ENCODE measurements at places on chromosomes 7 and 10. TPM values are rescaled to one million over a fixed set of nuclear protein-coding genes. Genes with fewer than 3 reads are reported as not detected.
A peak's percentile ranks its signal among the peaks of the same experiment; 100 is the strongest.

The DDX21 gene
- polyA plus RNA-seq = 24.1 TPM

The CASD1 gene
- 5.9 TPM for polyA plus RNA-seq

The NXPH1 gene
- polyA plus RNA-seq = not detected

The TACC2 gene
- 14.9 TPM for polyA plus RNA-seq

The CHN2 gene
- polyA plus RNA-seq = 1.4 TPM

The RNF32 gene
- polyA plus RNA-seq = 1.8 TPM

The RPEL1 gene
- polyA plus RNA-seq = not detected

The HABP2 gene
- polyA plus RNA-seq = not detected

The LRRD1 gene
- not detected for polyA plus RNA-seq

The TWIST1 gene
- polyA plus RNA-seq = 17.5 TPM

The RHBDD2 gene
- polyA plus RNA-seq = 61.0 TPM

The ADRB1 gene
- not detected for polyA plus RNA-seq

The PNLIP gene
- not detected for polyA plus RNA-seq

The PPP1R17 gene
- 0.29 TPM for polyA plus RNA-seq

The PLEKHS1 gene
- not detected for polyA plus RNA-seq

The PRKCQ gene
- polyA plus RNA-seq = not detected

DNA sequence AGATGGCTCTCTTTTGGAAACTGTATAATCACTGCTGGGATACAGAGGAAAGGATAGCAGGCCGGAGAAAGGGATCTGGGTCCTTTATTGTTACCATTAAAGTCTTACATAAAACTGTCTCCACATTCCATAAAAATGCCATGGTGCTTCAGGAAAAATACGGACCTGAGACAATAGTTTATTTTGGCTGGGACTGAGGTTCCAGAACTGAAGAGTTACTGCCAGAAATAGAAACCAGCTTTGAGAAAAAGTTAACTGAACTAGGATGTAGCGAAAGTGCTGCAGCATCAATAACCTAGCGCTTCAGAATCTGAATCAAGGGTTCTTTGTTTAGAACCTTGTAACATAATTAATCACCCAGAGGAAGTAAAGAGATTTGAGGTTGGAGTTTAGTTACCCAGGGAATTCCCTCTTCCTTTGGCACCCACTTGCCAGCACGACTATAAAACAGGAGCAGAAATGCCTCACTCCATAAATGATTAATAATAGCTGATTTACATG lies 38.0 kb downstream of the MEOX2 start:
- DNase-seq = no peak

DNA sequence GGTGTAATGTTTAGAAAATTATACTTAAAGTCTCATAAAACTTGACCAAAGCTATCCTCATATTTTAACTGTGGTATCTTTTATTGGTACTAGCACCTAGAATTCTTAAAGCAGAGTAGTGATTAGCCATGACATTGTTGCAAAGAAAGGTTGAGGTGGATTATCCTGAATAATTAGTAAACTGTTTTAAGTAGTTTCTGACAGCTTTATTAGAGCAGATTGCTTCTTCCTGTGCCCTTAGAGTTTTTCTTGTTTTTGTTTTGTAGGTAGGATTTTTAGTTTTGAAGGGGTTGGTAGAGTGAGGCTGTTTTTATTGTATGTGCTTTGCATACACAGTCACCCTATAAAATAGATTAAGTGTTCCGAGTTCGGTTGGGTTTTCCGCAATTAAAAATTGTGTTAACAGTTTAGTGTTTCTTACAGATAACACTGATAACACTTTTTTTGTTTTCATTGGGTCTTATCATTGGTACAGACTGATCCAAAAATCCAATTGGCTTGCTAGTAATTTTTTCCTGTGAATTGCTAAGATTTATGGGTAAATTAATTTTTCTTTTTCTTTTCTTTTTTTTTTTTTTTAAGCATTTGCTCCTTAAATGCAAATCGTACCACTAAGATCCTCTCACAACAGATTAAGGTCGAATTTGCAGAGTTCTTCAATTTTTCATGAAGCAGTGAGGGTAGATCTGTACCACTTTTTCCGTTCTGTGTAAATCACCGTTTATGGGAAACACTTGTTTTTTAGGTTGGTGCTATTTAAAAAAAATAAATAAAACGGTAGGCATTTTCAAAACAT lies 2.1 kb upstream of the PBLD start:
- DNase-seq = peak; percentile 9

DNA sequence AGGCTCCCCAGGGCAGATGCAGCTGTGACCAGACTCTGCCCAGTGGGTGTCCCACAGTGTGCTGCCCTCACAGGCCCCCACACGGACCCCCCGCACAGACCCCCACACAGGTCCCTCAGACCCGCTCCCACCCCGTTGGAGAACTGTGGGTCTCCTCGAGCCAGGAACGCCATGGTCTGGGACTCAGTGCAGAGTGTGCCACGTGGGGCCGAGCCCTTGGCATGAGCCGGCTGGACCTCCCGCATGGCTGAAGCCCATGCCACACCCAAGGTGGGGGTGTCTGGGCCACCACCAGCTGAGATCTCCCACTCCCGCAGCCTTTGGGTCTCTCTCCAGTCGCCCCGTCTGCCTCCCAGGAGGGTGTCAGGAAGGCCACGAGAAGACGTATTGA lies 34.3 kb downstream of the JAKMIP3 start:
- no peak for DNase-seq

GRCh38 chr7:33356336-33356735 lies 227.0 kb downstream of the BBS9 start:
- DNase-seq = no peak

DNA sequence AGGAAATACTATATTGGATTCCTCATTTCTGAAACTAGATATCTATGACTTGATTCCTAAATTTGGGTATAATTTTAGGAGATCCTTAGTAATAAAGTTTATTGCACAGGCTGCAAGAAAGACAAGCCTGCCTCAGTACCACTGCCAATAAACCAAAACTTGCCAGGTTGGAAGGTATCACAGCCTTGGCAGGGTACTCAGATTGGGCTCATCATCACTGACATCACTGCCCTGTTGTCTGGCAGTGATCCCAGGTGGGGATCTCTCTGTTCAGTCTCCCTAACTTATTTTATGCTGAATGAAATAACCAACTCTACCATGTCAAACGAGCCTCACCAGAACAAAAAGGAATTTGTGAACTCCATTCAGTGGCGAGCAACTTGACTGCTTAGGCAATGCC lies 18.8 kb downstream of the FIGNL1 start:
- DNase-seq = no peak

GRCh38 chr7:1964913-1965578 lies 267.7 kb downstream of the MAD1L1 start:
- no peak for DNase-seq

GRCh38 chr10:123607386-123607785 lies 58.8 kb upstream of the GPR26 start:
- DNase-seq = no peak

- DNase-seq = no peak
These were observed 100.9 kb upstream of the CHST15 start for GRCh38 chr10:124194199-124194824.

- DNase-seq = no peak
These were observed 6.4 kb downstream of the CYP3A7 start for GRCh38 chr7:99728615-99729014.

- DNase-seq = no peak
These were observed 200.5 kb downstream of the KIF20B start for GRCh38 chr10:89901895-89902294.

DNA sequence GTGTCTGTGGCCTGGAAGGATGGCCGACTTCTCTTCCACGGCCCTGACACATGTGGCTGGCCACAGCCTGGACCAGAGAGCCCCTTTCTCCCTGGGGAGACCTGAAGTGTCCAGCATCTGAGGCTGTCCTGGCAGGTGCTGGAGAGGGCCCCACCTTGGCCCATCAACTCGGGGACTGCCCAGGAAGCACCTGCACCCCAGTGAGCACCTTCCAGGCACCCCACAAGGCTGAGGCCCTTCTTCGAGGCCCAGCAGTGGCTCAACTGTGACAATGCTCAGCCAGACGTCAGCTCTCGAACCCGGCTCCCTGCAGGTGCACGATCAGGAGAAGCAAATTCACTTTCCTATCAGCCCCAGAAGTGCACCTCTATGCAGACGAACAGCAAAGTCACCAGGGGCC lies 24.3 kb downstream of the RGS10 start:
- no peak for DNase-seq

- DNase-seq = no peak
These were observed 79.6 kb downstream of the BMPR1A start for GRCh38 chr10:86836044-86836443.

DNA sequence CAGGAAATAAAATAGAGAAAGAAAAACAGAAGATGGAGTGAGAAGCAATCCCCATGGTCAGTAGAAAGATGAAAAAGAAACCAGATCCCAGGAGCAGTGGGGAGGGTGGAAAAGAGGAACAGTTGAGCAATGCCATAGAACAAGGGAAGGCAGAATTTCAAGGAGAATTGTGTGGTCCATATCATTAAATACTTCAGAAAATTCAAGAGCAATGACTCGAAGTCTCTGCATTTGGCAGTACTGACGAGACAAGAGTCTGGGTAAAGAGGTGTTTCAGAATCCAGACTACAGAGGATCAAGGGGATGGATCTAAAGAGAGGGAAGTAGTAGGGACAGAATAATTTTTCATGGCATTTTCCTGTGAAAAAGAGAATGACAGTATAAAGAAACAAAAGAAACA lies 512.6 kb downstream of the PHTF2 start:
- DNase-seq = peak; percentile 43

GRCh38 chr10:101693978-101694673 lies 844 bp downstream of the FBXW4 start:
- DNase-seq = peak; percentile 77

DNA sequence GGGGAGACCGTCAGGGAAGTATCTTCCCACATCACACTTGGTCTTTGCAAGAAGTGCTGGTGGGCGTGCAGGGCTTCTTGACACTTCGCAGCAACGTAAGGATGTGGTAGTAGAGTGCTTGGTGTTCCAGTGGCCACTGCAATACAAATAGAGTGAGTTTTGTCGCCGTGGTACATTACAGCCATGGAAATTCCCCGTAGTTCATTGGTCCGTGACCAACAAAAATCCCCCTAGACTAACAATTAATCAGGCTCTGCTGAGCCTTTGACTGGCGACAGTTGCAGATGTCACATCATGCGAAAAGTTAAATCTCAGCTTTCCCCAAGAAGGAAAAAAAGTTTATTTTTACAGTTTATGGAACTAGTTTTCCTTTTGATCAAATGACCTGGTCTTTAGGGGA lies 134.7 kb downstream of the MGMT start:
- no peak for DNase-seq

- DNase-seq = peak; percentile 86
These were observed 22.6 kb upstream of the AKR1C3 start for GRCh38 chr10:5071411-5072198.

GRCh38 chr7:129462420-129462819 lies 28.2 kb downstream of the STRIP2 start:
- DNase-seq = no peak

GRCh38 chr7:94431619-94432280 lies 37.1 kb downstream of the COL1A2 start:
- DNase-seq = peak; percentile 53

DNA sequence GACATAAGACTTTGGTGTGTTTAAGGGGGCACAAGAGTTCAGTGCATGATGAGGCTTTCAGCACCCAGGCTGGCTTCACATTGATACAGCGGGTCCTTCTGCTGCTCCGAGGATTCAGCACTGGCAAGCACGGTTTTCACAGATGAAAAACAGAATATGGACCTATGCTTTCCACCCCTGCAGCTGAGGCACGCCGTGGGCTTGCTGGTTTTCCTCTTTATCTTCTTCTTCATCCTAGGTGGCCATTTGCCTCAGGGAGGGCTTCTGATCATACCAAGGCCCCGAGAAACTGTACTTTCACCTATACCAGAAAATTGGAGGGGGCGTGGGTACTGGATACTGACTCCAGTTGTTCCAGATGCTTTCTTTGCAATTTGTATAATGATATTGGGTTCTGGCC lies 277.1 kb upstream of the ZNF32 start:
- no peak for DNase-seq

DNA sequence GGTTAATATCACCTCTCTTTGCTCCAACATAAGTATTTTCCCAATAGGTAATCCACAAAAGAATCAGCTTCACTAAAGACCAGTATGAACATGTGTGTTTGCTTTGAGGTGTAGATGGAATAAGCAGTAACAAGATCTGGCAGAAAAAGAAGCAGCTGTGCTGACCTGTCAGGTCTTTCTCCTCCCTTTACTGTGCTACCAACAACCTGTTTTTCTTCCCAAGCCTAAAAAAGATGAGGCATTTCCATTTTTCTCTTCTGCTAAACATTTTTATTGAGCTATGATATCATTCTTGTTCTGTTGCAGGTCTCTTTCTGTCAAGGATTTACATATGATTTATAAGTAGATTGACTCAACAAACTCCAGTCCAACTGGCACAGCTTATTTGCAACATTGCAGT lies 315.2 kb upstream of the GLI3 start:
- no peak for DNase-seq

GRCh38 chr7:22663357-22663718 lies 63.7 kb upstream of the IL6 start:
- DNase-seq = peak; percentile 78

DNA sequence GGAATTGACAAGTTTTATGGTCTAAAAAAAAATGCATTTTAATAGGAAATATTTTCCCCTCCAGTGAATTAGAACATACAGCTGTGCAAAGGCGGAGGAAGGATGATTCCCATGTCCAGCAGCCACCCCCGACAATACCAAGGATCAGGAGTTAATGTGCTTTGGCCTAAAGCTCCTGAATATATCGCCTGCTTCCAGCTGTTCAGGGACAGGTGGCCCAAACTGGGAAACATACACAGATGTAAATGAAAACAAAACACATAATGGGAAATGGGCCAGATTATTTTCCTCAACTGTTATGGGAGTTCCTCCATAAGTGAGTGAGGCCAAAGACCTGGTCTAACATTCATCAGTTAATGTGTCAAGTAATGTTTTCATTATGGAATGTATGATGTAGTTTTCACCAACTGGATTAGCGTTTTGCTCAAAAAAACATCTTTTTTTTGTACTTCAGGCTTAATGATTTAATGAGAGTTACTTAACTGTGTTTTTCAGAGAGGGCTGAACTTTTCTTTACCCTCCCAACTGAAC lies 55.1 kb upstream of the LAMB1 start:
- no peak for DNase-seq

DNA sequence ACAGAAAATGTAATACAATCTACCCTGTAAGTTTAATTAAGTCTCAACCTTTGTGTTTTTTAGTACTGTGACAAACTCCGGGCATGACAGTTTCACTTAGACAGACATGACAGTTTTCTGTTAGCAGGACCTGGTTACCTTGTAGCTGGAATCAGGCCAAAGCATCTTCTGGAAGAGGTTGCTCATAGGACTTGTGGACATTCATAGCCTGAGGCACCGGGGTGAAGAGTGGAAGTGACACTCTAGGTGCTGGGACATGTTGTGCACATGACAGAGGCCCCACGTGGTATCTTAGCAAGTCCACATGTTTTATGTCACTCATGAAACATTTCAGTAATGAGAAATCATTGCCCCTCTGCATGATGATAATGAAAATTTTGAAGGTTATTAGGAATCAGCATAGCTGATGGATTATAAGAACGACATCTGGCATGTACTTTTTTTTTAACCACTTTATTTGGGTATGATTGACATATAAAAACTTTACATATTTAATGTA lies 441.4 kb downstream of the CNTNAP2 start:
- DNase-seq = no peak

DNA sequence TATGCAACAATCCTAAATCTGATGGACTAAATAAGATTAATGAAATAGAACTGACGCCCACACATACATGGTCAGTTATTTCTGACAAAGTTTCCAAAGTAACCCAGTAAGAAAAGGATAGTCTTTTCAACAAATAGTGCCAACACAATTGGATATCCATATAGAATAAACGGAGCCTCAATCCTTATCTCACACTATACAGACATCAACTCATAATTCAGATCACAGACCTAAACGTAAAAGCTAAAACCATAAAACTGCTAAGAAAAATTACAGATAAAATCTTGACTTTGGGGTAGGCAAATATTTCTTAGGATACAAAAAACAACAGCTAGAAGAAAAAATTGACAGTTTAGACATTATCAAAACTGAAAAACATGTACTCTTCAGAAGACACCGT lies 8.5 kb downstream of the CACUL1 start:
- DNase-seq = no peak

Data from GM23248 (cell line).